Vagina (tissue), 2 donors: ENCODE measurements at places on chromosomes 2 and 18.

- H3K36me3 ChIP-seq: no peaks in the 10 kb centered on the region
- no peak overlapping the region for H3K27ac ChIP-seq
- H3K27me3 ChIP-seq: no peaks in the 10 kb centered on the region
These were observed 123.1 kb upstream of the XIRP2 start for GRCh38 chr2:166765141-166765540.

DNA sequence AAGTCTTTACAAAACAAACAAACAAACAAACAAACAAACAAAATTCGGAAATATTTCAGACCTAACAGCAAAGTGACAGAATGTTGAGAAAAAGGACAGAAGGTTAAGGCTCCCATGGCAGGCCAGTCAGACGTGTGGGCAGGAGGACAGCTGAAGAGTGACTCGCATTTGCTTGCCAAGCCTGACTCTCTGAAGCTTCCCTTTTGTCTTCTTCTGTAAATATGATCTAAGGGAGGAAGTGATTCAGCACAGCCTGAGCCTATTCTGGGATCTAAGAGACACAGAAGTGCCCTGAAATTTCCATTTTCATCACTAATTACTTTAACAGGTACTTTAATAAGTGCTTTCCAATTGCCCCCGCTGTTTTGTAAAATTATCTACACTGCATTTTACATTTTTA is 134.0 kb upstream of the LYPD1 start:
- no peaks in the 10 kb centered on the region for H3K27me3 ChIP-seq
- H3K4me1 ChIP-seq: no peaks in the 10 kb centered on the region
- DNase-seq: no peak
- H3K36me3 ChIP-seq: no peaks in the 10 kb centered on the region
- H3K27ac ChIP-seq: no peak overlapping the region

DNA sequence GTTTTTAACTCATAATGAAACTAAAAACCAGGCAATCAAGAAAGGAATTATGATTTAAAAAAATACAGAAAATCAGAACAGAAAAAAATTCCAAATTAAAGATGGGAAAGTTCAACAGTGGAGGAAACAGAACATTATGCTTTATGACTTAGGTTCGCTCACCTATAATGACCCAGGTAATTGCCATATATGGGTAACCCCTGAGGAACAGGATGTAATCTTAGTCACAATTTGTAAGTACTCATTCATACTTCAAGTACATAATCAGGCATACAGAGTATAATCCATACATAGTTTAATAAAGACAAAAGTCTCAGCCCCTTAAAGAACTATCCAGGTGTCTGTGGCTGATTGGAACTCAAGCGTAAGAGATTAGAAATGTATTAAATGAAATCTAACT is 159.6 kb downstream of the AFF3 start:
- no peak overlapping the region for H3K27ac ChIP-seq
- H3K36me3 ChIP-seq: no peaks in the 10 kb centered on the region
- no peaks in the 10 kb centered on the region for H3K4me1 ChIP-seq
- H3K4me3 ChIP-seq: no peak overlapping the region
- no peak for DNase-seq

DNA sequence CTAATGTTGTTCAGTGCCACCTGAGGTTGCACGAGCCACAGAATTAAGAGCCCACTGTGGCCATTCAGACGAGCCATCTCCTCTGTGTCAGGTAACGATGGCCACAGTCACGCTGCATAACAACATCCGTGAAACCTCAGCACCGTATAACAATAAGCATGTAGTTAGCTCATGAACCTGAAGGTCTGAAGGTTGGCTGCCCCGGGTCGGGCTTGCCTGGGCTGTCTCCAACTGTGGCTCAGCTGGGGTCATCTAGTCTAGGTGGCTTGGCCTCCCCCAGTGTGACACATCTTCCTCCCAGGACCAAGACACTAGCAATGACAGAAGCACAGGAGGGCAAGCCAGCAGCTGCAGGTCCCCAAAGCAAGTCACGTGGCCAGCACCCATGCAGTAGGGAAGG is 258.0 kb downstream of the GLI2 start:
- no peaks in the 10 kb centered on the region for H3K36me3 ChIP-seq
- peak; percentile 88 for DNase-seq
- no peaks in the 10 kb centered on the region for H3K27me3 ChIP-seq
- no peaks in the 10 kb centered on the region for H3K4me1 ChIP-seq
- H3K27ac ChIP-seq: no peak overlapping the region

- no peaks in the 10 kb centered on the region for H3K27me3 ChIP-seq
- H3K27ac ChIP-seq: no peak overlapping the region
- no peaks in the 10 kb centered on the region for H3K36me3 ChIP-seq
- no peak for DNase-seq
- H3K4me3 ChIP-seq: no peak overlapping the region
These were observed 26.5 kb downstream of the NFATC1 start for GRCh38 chr18:79422022-79422782.

GRCh38 chr2:146632707-146633106 is 1212.1 kb upstream of the ACVR2A start:
- no peak overlapping the region for H3K4me3 ChIP-seq
- no peaks in the 10 kb centered on the region for H3K27me3 ChIP-seq
- DNase-seq: no peak
- no peaks in the 10 kb centered on the region for H3K36me3 ChIP-seq

DNA sequence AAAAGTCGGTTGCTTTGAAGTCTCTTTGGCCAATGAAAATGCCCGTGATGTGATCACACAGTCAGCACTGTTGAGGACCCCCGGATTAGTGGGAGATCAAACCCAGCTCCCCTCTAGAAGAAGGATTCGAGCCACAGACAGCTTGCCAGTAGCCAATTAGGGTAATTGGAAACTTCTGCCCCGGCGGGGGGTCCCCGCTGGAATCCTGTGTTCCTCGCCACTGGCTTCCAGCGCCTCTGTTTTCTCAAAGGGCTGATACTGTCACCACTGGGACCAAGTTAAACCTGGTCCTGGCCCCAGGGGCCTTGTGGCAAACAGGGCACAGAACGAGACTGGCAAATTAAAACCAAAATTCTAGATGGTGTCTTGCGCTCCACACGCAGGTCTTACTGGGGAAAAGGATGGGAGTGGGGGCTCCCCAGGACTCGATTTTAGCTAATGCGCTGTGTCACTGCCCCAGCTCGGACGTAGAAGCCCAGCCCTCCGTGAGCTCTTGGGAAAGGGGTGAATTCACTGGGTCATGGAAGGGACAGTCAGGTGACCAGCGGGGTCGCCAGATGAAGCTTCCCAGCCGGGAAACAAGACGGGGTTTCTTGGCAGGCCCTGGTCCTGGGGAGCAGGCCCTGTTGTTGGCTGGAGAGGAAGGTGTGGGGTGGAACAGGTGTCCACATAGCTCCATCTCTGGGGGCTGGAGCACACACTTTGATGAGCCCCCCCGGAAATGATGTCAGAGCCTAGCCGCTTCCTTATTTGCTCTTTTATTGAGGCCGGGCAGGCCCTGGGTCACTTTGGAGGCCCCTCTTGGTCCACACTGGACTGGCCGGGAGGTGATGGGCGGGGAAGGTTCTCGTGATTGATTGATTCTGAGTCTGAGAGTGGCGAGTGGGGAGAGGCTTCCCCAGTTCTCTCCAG is 90.2 kb downstream of the SMAD7 start:
- no peaks in the 10 kb centered on the region for H3K27me3 ChIP-seq
- H3K4me1 ChIP-seq: peaks cover 26% of the 10 kb centered on the region
- H3K36me3 ChIP-seq: no peaks in the 10 kb centered on the region
- no peak overlapping the region for H3K4me3 ChIP-seq
- no peak for DNase-seq

GRCh38 chr18:23399067-23399466 is 54.0 kb upstream of the RIOK3 start:
- H3K36me3 ChIP-seq: no peaks in the 10 kb centered on the region
- peaks cover 12% of the 10 kb centered on the region for H3K4me1 ChIP-seq
- no peak overlapping the region for H3K27ac ChIP-seq
- no peak for DNase-seq

GRCh38 chr2:46461011-46461674 is 18.2 kb upstream of the TMEM247 start:
- H3K27ac ChIP-seq: peak overlapping the region; percentile 13
- H3K36me3 ChIP-seq: no peaks in the 10 kb centered on the region
- no peaks in the 10 kb centered on the region for H3K27me3 ChIP-seq
- DNase-seq: no peak

DNA sequence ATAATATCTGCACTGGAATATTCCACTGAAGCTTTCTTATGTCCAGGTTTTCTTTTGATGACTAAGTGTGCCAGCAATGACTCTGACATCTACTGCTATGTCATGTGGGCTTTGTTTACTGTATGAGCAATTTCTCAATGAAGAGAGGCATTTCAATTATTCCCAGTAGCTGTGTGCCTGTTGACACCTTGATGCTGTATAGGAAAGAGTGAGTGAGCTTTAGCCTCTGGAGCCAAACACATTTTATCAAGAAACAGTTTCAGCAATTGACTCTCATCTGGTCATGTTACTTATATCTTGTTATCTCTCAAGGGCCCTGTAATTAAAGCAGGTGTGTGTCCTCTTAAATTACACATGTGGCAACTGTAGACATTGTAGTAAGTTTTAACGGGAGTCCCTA is 493.2 kb upstream of the FANCL start:
- no peak overlapping the region for H3K4me3 ChIP-seq
- H3K4me1 ChIP-seq: no peaks in the 10 kb centered on the region
- no peak for DNase-seq
- no peaks in the 10 kb centered on the region for H3K36me3 ChIP-seq
- no peak overlapping the region for H3K27ac ChIP-seq

GRCh38 chr2:4381049-4381448 is 677.7 kb downstream of the DCDC2C start:
- H3K27me3 ChIP-seq: no peaks in the 10 kb centered on the region
- no peak for DNase-seq
- no peak overlapping the region for H3K4me3 ChIP-seq
- no peaks in the 10 kb centered on the region for H3K36me3 ChIP-seq
- no peak overlapping the region for H3K27ac ChIP-seq

- no peaks in the 10 kb centered on the region for H3K36me3 ChIP-seq
- DNase-seq: no peak
- no peaks in the 10 kb centered on the region for H3K27me3 ChIP-seq
These were observed 176.8 kb upstream of the GLI2 start for GRCh38 chr2:120558847-120559246.

DNA sequence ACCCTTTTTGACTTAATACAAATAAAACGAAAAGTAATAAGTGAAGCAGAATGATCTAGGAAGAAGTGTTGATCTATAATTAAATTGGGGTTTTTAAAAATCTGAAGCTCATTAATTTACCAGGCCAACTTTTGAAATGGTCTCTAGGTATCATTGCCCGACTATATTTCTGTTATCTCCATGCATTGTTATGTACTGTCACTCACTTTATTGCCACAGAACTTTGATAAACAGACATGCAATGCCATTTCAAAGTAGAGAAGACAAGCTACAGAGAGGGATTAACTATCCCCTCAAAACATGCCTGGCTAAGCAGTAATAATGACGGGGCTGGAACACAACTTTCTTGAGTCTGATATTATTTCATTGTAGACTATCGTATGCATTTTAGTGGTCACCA is 147.6 kb upstream of the ITGA4 start:
- H3K27me3 ChIP-seq: no peaks in the 10 kb centered on the region
- DNase-seq: no peak
- no peak overlapping the region for H3K27ac ChIP-seq

DNA sequence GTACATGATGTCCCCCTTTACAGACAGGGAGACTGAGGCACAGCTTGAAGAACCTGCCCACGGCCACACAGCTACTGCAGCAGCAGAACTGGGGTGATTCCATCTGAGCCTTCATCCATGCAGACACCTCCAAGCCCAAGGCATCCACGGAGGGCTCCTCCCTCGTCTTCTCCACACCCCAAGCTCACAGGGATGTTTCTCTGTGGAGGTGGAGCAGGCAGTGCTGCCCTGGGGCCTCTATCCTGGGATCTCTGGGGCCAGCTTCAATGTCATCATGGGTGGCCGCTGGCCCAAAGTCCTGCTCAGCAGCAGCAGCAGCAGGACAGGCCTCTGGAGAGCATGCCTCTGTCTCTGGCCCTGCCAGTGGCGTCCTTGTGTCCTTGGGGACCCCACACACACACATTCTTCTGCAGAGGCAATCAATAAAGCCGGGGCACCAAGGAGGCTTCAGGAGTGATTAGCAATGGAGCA is 31.2 kb downstream of the ADI1 start:
- no peak overlapping the region for H3K27ac ChIP-seq
- no peak for DNase-seq
- H3K36me3 ChIP-seq: no peaks in the 10 kb centered on the region

DNA sequence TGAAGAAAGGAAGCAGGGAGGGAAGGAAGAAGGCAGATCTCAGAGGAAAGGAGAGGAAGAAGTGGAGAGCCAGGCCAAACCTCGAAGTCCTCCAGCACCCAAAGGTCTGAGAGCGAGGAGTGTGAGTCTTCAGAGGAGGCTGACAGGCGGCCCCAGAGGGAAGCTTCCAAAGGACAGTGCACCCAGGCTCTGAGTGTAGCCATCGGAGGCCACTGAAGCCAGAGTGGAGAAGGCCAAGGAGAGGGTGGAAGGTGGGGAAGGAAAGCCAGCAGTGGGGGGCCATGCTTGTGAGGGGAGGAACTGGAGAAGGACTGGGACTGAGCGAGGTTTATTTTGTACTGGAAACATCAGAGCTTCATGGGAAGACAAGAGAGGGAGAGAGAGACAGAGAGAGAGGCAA is 6.0 kb downstream of the ATP6V1B1 start:
- H3K27ac ChIP-seq: no peak overlapping the region
- H3K4me1 ChIP-seq: no peaks in the 10 kb centered on the region
- no peak overlapping the region for H3K4me3 ChIP-seq
- no peak for DNase-seq

GRCh38 chr2:121791290-121791689 is 35.8 kb downstream of the TSN start:
- no peak overlapping the region for H3K4me3 ChIP-seq
- H3K27me3 ChIP-seq: no peaks in the 10 kb centered on the region
- no peaks in the 10 kb centered on the region for H3K4me1 ChIP-seq
- no peak overlapping the region for H3K27ac ChIP-seq

DNA sequence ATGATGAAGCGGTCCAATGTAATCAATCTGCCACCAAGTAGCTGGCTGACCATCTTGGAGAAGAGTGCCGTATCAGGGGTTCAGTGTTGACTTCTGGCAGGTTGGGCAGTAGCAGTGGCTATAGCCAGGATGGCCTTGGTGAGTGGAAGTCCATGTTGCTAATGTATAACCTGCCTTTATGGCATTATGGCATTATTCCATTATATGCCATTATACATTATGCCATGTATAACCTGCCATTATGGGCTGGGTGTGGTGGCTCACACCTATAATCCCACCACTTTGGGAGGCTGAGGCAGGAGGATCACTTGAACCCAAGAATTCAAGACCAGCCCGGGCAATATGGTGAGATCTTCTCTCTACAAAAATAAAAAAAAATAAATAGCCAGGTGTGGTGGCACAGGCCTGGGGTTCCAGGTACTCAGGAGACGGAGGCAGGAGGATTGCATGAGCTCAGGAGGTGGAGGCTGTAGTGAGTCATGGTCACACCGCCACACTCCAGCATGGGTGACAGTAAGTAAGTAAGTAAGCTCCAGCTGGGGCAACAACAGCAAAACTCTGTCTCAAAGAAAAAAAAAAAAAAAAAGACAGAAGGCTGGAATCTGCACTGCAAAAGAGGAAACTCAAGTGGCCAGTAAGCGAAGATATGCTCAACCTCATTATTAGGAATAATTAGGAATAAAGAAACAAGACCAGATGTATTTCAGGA is 24.4 kb upstream of the EMILIN2 start:
- H3K36me3 ChIP-seq: no peaks in the 10 kb centered on the region
- no peak overlapping the region for H3K27ac ChIP-seq
- no peak overlapping the region for H3K4me3 ChIP-seq
- no peak for DNase-seq
- H3K4me1 ChIP-seq: peaks cover 6% of the 10 kb centered on the region
- H3K27me3 ChIP-seq: no peaks in the 10 kb centered on the region
